Hematopoietic multipotent progenitor cell treated with erythropoietin and hydrocortisone succinate and interleukin-3 and kit ligand, for 4 days (in vitro differentiated cells): ENCODE measurements at places on chromosomes 7 and 10.

GRCh38 chr7:151174246-151175046 is 7.0 kb upstream of the GBX1 start:
- DNase-seq = peak; percentile 61

- peak; percentile 66 for DNase-seq
Measured at GRCh38 chr10:79069325-79070080, 737 bp downstream of the ZMIZ1 start.

GRCh38 chr10:71569775-71570588 is 149.6 kb downstream of the C10orf105 start:
- peak; percentile 84 for DNase-seq

DNA sequence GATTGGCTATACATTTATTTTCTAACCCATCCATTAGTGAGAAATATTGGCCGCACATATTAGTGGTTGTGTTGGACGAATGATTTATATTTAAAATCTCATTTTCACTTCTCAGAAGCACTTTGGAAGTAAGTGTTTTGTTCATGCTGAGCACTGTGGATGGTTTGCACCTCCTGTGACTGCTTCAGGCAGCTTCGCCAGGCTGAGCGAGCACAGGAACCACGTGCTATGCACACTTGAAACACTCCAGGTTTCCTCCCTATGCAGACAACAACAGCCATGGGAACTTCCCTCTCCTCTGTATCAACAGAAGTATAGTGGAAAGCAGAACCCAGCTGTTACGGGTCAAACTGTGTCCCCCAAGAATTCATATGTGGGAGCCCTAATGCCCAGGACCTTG is 67.3 kb upstream of the WDR11 start:
- no peak for DNase-seq

DNA sequence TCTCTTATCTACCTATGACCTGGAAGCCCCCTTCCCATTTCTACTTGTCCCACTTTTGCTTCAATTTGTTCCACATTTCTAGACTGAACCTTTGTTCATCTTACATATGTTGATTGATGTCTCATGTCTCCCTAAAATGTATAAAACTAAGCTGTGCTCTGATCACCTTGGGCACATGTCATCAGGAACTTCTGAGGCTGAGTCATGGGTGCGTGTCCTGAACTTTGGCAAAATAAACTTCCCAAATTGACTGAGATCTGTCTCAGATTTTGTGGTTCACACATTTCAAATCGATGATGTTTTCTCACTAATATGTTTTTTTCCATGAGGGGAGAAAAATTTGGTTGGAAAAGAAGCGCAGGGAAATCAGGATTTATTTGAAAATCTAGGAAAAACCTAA is 406.2 kb upstream of the LRRTM3 start:
- no peak for DNase-seq

DNA sequence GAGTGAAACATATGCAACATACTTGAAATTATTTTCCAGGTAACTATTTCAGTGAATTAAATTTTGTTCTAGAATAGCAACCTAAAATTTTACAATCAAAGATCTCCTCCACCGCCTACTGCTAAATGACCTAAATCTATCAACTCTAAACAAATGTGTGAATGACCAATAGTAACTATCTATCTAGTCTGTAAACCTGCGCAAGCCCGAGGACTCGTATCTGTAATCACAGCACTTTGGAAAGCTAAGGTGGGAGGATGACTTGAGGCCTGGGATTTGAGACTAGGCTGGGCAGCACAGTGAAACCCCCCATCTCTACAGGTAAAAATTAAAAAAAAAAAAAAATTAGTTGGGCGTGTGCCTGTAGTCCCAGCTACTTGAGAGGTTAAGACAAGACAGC is 83.0 kb downstream of the NEBL start:
- DNase-seq = no peak

- no peak for DNase-seq
Measured at GRCh38 chr7:3236268-3236667, 64.8 kb upstream of the SDK1 start.

- DNase-seq = no peak
Measured at GRCh38 chr7:5082806-5083205, 37.1 kb downstream of the RBAK start.

GRCh38 chr10:7239312-7239985 is 171.4 kb downstream of the SFMBT2 start:
- DNase-seq = no peak

- DNase-seq = no peak
Measured at GRCh38 chr10:117928741-117929140, 118.0 kb downstream of the RAB11FIP2 start.

DNA sequence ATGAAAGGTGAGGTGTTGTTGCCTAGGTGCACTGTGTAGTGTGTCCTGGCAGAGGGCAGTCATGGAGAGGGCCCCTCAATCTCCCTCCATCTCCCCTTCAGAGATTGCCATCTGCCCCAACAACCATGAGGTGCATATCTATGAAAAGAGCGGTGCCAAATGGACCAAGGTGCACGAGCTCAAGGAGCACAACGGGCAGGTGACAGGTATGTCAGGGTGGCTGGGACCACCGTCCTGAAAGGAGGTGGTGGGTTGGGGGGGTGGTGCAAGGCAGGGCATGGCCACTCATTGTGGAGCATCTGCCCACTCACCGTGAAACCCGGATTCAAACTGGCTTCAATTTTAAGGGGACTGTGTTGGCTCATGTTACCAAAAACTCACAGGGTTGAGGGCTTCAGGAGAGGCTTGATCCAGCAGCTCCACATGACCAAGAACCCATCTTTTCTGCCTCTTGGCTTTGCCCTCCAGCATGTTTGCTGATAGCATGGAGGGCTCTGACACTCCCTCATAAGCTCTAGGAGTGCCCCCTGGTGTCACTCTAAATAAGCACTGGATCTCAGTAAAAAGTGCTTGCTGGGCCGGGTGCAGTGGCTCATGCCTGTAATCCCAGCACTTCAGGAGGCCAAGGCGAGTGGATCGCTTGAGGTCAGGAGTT is 12.2 kb downstream of the ARPC1B start:
- DNase-seq = peak; percentile 90

GRCh38 chr7:17369691-17370426 is 71.4 kb downstream of the AHR start:
- peak; percentile 92 for DNase-seq

- DNase-seq = no peak
Measured at GRCh38 chr7:45938626-45939302, 17.7 kb upstream of the IGFBP3 start.

DNA sequence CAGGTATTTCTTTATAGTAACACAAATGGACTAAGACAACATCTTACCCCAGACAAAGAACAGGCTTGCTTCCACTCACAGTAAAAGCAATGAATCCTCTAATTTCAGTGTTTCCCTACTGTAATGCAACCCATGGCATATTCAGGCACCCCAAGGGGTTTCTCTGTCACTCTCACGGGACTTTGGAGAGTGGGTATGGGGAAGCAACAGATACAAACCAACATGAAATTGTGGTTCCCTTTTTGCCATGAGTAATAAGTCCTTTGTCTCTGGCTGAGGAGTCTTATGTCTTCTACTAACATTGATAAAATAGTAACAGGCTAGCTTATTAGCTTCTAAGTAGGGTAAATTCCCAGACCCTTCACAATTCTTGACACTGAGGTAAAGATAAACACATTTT is 51.4 kb upstream of the AOAH start:
- DNase-seq = peak; percentile 71

- DNase-seq = no peak
Measured at GRCh38 chr7:73343671-73344380, 15.9 kb downstream of the FKBP6 start.

GRCh38 chr7:113000316-113001020 is 86.2 kb downstream of the GPR85 start:
- no peak for DNase-seq

DNA sequence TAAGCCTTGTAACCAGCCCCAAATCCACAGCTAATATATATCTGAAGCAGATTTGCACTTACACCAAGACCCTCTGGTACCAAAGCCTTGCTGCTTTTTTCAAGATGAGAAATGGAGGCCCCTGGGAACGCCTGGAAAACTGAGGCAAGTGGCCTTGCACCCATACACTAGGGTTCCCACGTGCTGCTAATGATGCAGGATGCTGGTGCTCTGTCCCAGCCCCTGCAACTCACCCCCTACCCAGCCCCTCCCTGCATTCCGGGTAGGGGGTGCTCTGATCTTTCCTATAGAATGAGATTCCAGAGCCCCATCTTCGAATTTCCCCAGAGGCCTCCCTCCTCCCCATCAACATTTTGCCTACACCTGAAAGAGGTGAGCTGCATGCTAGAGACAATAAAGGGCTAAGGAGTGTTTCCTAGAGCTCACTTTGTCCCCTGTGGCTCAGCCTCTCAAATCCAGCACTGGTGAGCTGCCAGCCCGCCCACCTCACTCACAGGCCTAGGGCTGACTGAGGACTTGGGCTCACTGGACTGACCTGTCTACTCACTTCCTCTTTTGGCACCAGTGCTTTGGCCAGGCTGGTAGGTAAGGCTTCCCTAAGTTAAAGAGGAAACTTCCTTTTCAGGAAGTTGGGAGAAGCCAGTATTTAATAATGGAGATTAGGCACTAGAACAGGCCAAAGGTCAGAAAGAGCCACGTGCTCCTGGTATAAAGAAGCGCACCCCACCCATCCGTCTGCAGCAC is 9.8 kb downstream of the RBP4 start:
- DNase-seq = no peak

DNA sequence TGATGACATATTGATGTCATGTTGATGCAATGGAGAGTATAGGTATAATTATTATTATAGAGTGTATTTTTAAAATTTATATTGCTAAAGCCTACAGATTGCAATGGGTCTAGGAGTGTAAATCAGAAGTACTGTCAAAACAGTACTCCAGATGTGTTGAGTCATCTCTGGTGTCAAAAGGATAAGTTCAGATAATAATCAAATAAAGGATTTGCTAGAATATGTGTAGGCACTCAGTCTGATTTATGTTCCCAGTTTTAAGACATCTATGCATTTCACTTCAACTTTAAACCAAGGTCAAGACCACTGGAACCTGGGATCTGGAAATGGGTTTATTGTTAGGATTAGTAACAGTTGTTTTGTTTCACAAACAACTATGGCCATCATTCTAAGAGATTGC is 342.3 kb upstream of the BMPER start:
- no peak for DNase-seq

- DNase-seq = peak; percentile 65
Measured at GRCh38 chr10:49611166-49611815, 1.2 kb downstream of the SLC18A3 start.

DNA sequence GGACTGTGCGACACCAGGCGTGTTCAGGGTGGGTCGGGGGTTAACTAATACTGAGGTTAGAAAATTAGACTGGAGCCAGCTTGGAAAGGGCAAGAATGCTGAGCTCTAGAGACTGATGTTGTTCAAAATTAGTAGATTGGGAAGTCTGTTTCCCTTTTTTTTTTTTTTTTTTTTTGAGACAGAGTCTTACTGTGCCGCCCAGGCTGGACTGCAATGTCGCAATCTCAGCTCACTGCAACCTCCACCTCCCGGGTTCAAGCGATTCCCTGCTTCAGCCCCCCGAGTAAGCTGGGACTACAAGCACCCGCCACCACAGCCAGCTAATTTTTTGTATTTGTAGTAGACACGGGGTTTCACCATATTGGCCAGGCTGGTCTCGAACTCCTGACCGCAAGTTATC is 2.7 kb upstream of the CPVL start:
- no peak for DNase-seq

DNA sequence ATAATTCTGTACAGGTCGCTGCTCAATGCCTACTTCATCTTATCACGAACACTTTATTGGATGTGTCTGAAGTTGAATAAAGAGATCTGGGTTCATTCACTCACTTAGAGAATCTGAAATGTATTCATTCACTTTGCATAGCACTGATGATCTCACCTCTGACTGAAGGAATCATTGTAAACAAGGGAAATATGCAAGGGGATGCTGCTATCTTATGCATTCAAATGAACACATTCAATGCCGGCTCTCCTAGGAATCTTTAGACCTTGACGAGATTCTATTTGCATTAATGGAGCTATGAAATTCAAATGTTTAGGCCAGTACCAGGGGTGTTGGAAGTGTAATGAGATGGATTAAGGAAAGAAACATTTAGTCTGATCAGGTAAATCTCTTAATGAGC is 200.6 kb upstream of the COBL start:
- no peak for DNase-seq

DNA sequence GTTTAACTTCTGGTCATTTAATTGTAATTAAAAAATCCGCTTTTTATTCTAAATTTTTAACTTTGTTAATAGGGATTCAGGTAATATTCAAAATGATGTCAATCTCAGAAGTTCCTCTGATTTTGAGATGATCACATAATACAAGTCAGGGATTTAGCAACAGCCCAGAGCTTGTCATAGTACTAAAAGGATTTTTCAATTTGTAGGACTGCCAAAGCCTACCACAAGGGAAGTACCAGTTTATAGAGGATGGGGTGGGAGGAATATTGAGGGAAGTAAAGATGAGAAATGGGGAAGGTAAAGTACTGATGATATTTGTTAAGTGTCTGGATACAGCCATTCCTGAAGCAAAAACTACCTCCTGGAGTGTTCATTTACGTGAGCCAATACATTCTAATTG is 278.2 kb upstream of the TEX47 start:
- no peak for DNase-seq

GRCh38 chr7:148367731-148368475 is 222.7 kb upstream of the C7orf33 start:
- no peak for DNase-seq

- no peak for DNase-seq
Measured at GRCh38 chr10:42809676-42810075, 27.1 kb downstream of the BMS1 start.

GRCh38 chr10:63825111-63825510 is 303.9 kb downstream of the REEP3 start:
- no peak for DNase-seq

GRCh38 chr7:47071866-47072265 is 510.0 kb downstream of the TNS3 start:
- no peak for DNase-seq

DNA sequence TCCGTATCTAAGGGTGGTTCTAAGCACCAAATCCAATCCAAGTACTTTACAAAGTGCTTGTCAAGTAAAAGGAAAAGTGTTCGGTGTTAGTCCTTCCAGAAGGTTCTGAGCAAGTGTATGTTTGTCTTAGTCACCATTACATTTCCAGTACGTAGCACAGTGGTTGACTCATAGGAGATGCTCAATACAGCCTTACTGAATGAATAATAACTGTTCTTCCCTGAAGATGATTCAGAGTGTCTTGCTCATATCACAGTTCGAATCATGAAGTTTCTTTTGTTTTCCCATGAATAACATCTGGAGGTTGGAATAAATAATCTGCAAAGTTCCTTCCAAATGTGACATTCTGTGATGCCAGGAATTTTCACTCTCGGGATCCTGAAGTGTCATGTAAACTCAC is 53.4 kb downstream of the WNT2 start:
- DNase-seq = no peak

GRCh38 chr10:23469596-23470237 is 30.8 kb downstream of the OTUD1 start:
- DNase-seq = no peak

DNA sequence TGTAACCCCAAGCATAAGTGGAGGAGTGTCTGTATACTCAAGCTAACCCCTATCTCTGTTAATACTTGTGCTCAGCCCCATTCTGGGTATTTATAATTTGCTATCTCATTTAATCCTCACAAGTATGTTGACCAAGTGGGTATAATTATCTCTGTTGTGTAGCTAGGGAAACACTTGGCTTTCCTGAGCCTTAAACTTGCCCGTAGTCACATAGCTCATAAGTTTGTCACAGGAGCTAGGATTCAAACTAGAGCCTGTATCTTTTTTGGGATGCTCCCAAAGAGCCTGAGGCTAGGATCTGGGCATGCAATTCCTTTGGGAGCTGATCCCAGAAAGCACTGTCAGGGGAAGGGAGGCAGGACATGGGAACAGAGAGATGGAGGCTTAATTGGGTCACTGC is 377.4 kb downstream of the GALNT17 start:
- no peak for DNase-seq
